ENCODE measurements at places on chromosomes 5 and 9. TPM values are rescaled to one million over a fixed set of nuclear protein-coding genes. Genes with fewer than 3 reads are reported as not detected.

SPINK13 gene
- not detected for total RNA-seq

IFNB1 gene
- not detected for total RNA-seq

DOCK2 gene
- 7.3 TPM for total RNA-seq

ERAP2 gene
- total RNA-seq, result 15.8 TPM

ECM2 gene
- 2.6 TPM for total RNA-seq

PSIP1 gene
- total RNA-seq, result 38.4 TPM

LAMC3 gene
- 0.43 TPM for total RNA-seq

FCN2 gene
- total RNA-seq, result not detected

PTGS1 gene
- 10.4 TPM for total RNA-seq

TYRP1 gene
- 0.43 TPM for total RNA-seq

AK3 gene
- total RNA-seq, result 54.4 TPM

PTGER4 gene
- total RNA-seq, result 8.7 TPM

LOX gene
- total RNA-seq, result 91.1 TPM

TAL2 gene
- total RNA-seq, result not detected

FGFR4 gene
- total RNA-seq, result 0.64 TPM

TSTD2 gene
- total RNA-seq, result 15.1 TPM

Data from fibroblast of villous mesenchyme (primary cell).